Putamen (tissue), 1 donor: ENCODE measurements at places on chromosomes 12 and 14.

DNA sequence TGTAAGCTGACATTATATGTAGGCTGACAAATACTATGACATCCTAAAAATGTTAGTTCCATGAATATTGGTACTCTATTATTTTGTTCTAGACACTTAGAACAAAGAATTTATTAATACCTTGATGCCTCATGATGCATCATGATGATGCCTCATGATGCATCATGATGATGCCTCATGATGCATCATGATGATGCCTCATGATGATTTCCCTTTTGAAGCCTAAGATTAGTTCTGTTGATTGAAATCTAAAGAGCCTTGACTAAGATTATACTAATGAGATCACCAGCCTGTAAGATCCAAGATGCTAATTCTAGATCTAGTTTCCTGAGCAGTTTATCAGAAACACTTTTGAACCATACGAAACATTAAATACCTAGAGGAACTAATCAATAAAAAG lies 4.6 kb upstream of the CEP128 start:
- no peak for DNase-seq

GRCh38 chr12:94620621-94621020 lies 29.7 kb downstream of the TMCC3 start:
- no peak for DNase-seq

DNA sequence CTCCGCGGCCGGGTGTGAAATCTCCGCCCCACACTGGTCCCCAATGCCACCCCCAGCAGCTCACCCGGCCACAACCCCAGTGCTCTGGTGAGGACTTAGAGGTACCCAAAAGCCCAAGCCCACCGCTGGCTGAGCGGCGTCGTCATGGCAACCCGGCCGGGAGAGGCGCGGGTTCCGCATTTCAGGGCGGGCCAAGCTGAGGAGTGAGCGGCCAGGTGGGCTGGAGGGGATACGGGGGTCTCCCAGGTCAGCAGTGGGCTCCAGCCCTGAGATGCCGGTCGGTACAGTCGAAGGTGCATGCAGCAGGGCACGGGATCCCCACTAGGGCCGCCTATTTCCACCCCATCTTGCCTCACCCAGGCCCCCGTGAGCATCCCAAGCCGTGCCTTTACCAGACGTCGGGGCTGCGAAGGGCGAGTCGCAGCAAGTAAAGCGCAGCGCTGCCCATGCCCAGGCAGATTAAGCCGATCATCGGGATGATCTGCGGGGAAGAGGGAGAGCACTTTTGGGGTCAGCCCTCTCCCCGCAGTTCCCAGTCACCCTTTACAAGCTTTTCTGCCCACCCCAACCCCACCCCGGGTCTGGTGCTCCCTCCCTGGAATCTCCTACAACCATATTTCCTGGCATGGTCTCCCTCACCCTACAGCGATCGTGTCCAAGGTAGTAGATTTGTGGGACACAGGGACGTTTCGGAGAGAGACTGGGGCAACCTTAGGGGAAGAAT lies 6.9 kb downstream of the SHMT2 start:
- DNase-seq: no peak

DNA sequence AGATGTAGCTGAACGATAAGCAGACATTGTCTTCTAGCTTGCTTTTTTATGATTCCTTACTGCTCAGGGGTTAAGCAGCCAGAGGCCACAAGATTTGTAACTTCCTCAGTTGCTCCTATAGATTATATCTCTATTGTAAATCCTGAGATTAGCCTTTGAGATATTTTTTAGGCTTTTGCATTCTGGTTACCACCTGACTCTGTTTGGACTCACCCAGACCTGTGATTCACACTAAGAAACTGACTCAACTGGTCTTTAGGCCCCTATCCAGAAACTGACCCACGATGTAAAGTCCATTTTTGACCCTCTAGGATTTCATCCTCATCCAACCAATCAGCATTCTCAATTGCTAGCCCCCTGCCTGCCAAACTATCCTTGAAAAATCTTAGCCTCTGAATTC lies 194.4 kb downstream of the RASSF9 start:
- DNase-seq: no peak
